ENCODE measurements at places on chromosomes 1 and 21.

DNA sequence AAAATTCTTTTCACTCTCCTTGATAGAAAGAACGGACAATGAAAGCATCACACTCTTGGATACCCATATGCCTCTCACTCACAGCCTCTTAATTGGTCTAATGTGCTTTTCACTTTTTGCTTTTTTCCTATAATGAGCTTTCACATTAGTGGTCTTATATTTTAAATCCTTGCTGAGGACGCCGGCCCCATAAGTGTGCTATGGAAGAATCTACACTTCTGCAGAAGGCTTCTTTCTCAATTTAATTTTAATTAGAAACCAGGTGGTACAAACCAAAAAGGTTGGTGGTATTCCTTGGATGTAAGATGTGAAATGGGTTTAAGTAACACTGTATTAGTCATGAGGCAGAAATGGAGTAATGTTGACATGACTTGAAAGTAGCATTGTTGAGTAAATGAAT, 190.6 kb upstream of the NFIA start:
- DNase-seq = no peak

DNA sequence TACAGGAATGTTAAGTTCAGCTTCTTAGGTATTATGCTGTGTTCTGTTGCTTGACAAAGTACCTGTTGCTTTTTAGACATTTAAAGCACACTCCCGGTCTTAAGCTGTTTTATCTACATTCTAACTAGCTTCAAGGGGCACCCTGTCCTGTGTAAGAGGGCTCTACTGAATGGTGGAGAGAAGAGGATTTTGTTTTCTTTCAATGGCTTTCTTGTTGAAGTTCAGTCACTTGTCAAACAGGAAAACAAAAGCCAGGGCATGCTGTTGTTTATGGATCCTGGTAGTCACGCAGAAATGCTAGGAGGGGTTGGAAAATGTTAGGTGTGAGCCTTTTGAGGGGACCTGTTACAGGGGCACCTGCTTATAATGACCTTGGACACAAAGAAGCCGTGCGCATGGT, 30.7 kb downstream of the PGM1 start:
- no peak for DNase-seq

DNA sequence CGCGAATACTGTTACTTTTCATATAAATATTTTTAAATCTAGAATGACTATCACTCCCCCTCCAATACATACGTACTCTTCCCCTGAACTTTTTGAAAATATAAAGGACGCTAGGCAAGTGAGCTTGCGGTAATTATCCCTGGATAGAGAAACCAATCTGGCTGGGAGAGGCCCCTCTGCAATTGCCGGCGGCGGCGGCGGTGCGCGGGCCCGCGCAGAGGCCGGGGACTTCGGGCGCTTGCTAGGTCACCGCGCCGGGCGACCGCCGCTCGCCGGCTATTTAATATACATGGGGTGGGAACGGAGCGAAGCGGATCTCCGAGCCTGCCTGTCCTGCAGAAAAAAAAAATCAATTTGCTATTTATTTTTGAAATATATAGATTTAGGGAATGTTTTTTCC, 416.3 kb upstream of the ESRRG start:
- DNase-seq = no peak

- no peak for DNase-seq
These were observed 12.2 kb downstream of the SLC45A3 start for GRCh38 chr1:205667909-205668643.

DNA sequence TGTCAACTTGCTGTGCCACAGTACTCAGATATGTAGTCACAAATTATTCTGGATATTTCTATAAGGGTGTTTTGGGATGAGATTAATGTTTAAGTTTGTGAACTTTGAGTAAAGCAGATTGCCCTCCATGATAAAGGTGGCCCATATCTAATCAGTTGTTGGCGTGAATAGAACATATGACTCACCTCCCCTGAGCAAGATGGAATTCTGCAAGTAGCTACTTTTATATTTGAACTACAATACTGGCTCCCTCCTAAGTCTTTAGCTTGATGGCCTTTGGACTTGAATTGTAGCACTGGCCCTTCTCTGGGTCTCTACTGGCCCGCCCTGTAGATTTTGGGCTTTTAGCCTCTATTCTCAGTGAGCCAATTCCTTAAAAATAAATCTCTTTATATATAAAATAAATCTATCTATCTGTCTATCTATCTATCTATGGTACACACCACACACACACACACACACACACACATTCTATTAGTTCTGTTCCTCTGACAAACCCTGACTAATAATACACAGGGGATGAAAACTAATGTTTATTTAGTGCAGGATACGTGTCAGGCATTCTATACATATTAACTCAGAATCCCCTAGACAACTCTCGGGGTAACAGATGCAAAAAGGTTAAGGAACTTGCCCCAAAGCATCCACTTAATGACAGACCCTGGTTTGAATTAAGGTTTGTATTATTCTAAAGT, 37.9 kb upstream of the PDC start:
- no peak for DNase-seq

- no peak for DNase-seq
These were observed 99.1 kb downstream of the ASTN1 start for GRCh38 chr1:177065430-177065829.

DNA sequence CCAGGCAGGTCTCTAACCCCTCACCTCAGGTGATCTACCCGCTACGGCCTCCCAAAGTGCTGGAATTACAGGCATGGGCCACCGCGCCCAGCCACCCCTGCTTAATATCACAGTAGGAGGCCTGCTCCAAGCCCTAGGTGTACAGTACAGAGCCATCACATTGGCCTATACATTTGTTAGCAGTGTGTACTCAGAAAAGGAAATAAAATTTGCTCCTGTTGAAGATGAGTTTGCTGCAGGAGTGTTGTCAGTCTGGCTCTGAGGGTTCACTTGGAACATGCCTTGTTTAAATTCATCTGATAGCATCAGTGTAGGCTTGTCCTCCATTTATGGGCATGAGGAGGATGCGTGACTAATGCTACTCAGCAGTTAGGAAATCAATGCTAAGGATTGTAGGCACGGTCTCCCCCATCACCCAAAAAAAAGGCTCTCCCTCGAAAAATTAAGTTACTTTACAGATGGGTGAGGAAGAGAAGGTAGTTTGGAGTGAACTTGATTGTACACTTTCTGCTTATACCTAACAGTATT, 4.6 kb upstream of the ENAH start:
- peak; percentile 54 for DNase-seq

DNA sequence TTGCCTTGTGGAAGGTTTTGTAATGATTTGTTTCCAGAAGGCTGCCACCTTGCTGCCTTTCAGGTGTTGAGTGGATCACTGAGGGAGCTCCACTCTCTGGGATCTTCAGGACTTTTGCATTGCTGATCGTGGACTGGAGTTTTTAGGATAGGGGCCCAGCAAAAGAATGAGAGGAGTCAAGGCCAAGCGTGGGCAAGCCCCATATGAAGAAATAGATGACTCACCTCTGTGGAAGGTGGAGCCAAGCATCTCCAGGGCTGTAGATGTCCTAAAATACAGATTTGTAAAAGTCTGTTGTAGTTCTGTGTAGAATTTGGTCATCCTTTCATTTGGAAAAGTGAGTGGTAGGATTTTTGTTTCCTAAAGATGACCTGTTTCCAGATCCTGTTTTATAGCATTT, 67.0 kb downstream of the ST3GAL3 start:
- DNase-seq = peak; percentile 72

DNA sequence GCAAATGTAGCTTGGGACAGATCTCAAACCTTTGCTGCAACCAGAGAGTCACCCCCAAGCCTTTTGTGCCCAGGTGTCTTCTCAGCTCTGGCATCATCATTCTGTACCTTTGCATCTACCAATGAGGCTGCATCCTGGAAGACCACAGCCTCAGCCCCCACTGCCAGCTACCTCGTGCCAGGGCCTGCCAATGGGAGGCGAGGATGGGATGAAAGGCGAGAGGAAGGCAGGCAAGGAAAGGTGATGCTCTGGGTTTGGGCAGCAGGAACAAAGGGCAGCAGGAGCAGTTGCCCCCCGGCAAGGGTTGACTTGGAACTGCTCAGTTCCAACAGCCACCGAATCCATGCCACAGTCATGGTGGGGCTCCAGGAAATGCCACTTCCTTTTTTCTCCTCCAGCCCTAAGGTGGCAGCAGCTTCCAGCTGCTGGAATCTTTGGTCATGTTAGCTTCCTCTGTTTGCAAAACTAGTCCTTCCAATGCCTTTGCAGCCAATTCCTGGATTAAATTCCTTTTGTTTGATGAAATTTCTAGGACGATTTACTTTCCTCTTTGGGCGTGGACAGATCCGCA, 651.6 kb downstream of the NPHP4 start:
- DNase-seq = no peak
